GM23248 (cell line): ENCODE measurements at places on chromosomes 4 and X. TPM values are rescaled to one million over a fixed set of nuclear protein-coding genes. Genes with fewer than 3 reads are reported as not detected.

GRCh38 chr4:7067126-7067451 lies 775 bp downstream of the GRPEL1 start:
- peak overlapping the region; percentile 67 for H3K27ac ChIP-seq
- no peaks in the 10 kb centered on the region for H3K27me3 ChIP-seq
- H3K4me3 ChIP-seq = peak overlapping the region; percentile 85
- H3K4me1 ChIP-seq = peaks cover 10% of the 10 kb centered on the region
- DNase-seq = no peak

DNA sequence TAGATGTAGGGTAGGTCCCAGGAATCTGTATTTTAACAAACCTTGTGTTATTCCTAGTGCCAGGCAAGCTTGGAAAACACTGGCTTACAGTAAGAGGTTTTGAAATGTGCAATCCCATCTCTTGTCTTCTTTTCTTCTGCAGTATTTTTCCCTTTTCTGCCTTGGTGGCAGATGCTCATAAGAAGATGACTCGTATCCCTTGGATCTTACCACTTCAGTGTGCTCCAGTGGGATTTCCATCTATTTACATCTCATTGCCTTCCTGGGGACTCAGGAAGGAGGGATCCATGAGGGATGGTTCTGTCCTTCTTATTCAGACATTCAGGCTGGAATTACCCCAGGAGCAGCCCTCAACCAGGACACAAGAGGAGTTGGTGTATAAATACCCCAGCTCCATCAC lies 136.6 kb downstream of the NHS start:
- no peak overlapping the region for H3K4me3 ChIP-seq
- H3K4me1 ChIP-seq = no peaks in the 10 kb centered on the region
- H3K27ac ChIP-seq = no peak overlapping the region
- DNase-seq = peak; percentile 56
- no peaks in the 10 kb centered on the region for H3K36me3 ChIP-seq

DNA sequence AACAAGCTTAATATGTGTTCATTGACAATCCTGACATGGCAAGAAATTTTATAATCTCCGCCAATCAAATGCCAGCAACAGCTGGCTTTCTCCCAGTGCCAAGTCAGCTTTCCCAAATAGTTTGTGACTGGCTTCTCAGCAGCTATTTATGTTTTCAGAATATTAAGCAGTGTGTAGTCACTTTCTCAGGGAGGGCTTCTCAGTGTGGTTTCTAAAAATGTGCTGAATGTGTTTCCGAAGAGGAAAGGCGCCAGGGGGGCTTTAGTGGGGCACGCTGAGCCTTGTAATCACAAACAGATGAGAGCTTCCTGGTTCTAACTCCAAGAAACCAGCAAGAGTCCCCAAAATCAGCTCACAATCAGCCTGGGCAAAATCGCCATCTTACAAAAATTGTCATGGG lies 258.7 kb upstream of the CPEB2 start:
- H3K4me1 ChIP-seq = no peaks in the 10 kb centered on the region
- H3K36me3 ChIP-seq = no peaks in the 10 kb centered on the region
- no peak overlapping the region for H3K4me3 ChIP-seq
- H3K27ac ChIP-seq = no peak overlapping the region
- H3K27me3 ChIP-seq = no peaks in the 10 kb centered on the region
- DNase-seq = no peak

GRCh38 chr4:119100655-119101054 lies 35.0 kb upstream of the MYOZ2 start:
- no peak overlapping the region for H3K4me3 ChIP-seq
- H3K36me3 ChIP-seq = no peaks in the 10 kb centered on the region

TACR3 gene
- polyA plus RNA-seq = not detected in 2 replicates

DNA sequence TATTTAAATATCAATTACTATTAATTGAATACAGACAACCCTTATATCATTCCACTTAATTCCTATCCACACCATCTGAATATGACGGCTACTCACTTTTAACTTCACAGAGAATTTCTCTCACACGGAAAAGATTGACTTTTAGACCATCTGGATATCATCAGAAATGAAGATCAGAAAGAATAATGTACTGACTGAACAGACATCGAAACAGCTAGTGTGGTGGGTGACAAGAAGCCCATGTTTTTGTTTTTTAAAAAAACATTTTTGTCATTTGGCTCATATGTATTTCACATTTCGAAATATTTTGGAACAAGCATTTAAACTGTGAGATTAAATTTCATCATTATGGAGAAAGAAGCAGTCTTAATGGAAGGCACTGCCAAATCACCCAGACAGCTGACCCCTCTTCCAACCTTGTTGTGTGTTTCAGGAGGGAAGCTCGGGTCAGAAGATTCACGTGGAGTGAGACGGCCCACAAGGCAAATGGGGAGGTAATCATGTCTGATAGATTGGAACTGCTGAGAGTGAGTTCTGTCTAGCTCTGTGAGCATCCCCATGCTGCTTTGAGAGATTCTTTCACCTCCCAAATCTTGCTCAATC lies 204.2 kb upstream of the RASGEF1B start:
- H3K27me3 ChIP-seq = 0 out of 2 replicates have a peak, but pooled peaks cover 4% of the 10 kb centered on the region
- no peak overlapping the region for H3K27ac ChIP-seq
- no peak for DNase-seq

DNA sequence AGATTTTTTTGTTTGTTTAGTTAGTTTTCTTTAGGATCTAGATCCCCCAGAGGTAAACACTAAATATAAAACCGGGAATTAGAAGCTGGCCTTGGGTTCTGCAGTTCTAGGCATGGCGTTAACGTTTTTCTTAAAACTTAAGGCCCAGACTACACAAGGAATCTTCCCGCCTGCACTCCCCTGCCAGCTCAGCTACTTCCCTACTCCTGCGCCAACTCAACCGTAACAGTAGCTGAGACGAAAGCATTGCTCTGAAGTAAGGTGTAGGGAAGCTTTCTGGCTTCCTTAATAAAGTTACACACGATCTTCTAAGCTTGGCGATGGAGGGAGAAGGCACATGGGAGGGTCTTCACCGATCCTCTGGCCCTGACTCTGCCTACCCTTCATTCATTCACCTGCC lies 37.1 kb downstream of the CPE start:
- no peak for DNase-seq
- no peak overlapping the region for H3K27ac ChIP-seq
- no peak overlapping the region for H3K4me3 ChIP-seq
- H3K36me3 ChIP-seq = no peaks in the 10 kb centered on the region

DNA sequence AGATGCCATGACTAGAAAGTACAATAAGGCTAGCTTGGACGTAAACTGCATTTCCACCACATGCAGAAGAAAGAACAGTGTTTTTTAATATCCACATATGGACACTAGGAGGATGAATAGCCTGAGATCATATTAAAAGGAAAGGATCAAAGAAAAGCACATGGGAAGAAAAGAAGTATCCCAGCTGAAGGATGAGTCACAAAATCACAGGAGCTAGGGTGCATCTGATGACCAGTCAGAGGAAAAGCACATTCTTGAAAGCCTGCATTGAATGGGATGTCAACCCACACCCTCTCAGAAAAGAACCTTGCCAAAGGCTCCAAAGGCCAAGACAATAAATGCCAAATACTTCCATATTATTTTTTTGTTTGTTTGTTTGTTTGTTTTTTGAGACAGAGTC lies 56.8 kb upstream of the PRDX4 start:
- DNase-seq = peak; percentile 11
- H3K36me3 ChIP-seq = no peaks in the 10 kb centered on the region
- no peaks in the 10 kb centered on the region for H3K27me3 ChIP-seq
- no peaks in the 10 kb centered on the region for H3K4me1 ChIP-seq

GRCh38 chr4:142567199-142567598 lies 278.9 kb downstream of the INPP4B start:
- H3K27ac ChIP-seq = peak overlapping the region; percentile 65; the same call in 1 of the 2 replicates
- H3K27me3 ChIP-seq = no peaks in the 10 kb centered on the region
- DNase-seq = peak; percentile 18
- peaks cover 21% of the 10 kb centered on the region for H3K4me1 ChIP-seq
- H3K4me3 ChIP-seq = no peak overlapping the region
- no peaks in the 10 kb centered on the region for H3K36me3 ChIP-seq

DNA sequence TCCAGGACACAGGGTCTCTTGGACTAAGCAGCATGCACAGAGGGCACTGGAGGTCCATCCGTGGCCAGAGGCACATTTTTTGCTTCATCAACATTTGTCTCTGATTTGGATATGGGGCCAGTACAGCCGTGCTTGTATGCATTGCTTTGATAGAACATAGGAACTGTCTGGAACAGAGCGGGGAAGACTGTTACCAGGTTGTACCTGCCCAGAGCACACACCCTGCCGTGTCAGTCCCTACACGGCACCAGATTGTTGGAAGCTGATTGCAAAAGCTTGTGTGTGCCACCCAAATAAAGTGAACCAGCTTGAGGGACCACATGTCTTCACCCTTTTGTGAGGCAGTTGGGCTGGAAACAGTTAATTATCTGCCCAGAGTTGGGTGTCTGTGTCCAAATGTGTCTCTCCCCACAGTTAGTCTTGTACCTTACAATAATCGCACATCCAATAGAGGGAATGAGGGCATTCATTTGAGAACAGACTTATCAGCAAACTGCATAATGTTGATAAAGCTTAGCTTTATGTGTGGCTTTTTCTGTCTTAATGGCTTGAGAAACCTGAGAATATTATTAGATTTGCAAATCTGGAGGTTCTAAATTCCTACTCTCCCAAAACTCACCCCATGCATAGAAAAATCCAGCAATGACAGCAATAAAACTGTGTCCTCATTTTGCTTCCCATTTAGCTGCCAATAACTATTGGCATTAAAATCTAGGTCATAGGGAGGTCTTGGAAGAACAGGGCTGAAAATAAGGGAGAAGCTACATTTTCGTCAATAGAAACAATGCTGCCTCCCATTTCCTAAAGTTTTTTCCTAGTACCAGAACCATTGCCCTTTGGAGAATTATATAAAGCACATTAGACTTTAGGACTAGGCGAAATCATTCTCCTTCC lies 21.2 kb downstream of the KLF3 start:
- H3K4me3 ChIP-seq = no peak overlapping the region
- H3K36me3 ChIP-seq = peaks cover 44% of the 10 kb centered on the region
- no peaks in the 10 kb centered on the region for H3K27me3 ChIP-seq
- no peak overlapping the region for H3K27ac ChIP-seq

DNA sequence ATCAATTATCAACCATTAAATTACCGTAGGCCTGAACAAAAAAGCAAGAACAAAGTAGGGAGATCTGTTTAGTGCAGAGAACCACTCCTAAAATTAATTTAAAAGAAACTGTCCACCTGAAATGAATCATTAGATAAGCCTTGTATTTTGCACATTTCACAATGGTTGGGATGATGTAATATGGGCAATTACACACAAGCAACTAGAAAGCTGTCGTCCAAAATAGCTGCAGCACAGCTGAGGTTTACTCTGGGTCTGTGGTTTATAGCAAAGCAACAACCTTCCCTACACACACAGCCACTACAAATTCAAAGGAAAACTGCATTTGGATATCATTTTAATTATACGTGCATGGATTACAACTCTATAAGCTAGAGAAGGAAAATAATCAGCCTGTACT lies 28.5 kb downstream of the PCDH19 start:
- DNase-seq = peak; percentile 32
- no peak overlapping the region for H3K4me3 ChIP-seq
- H3K27me3 ChIP-seq = no peaks in the 10 kb centered on the region
- no peak overlapping the region for H3K27ac ChIP-seq
- peaks cover 2% of the 10 kb centered on the region; the same call in 1 of the 2 replicates for H3K4me1 ChIP-seq

DNA sequence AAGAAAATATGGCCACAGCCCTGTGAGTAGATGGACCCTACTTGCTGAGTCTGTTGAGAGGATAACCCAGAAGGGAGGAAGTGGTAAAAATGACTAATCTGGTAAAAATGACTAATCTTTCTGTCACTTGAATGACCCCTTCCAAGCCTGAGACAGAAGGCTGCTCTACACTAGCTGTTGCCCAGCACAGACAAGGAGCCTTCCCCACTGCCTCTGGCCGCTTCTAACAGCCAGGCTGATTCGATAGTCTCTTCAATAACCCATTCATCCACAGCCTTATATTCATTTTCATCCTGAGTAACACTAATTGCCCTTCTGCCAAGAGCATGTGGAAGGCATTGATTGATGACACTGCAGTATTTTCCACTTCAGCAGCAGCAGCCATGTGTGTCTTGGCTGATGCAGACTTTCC lies 18.4 kb downstream of the MAGEB17 start:
- H3K4me3 ChIP-seq = no peak overlapping the region
- peak overlapping the region; percentile 57 for H3K27ac ChIP-seq
- peak; percentile 80 for DNase-seq
- no peaks in the 10 kb centered on the region for H3K36me3 ChIP-seq
- H3K4me1 ChIP-seq = peaks cover 16% of the 10 kb centered on the region

GRCh38 chr4:15158406-15159091 lies 156.3 kb downstream of the CPEB2 start:
- no peak for DNase-seq
- H3K27me3 ChIP-seq = 0 out of 2 replicates have a peak, but pooled peaks cover 6% of the 10 kb centered on the region
- H3K27ac ChIP-seq = no peak overlapping the region
- no peak overlapping the region for H3K4me3 ChIP-seq

DNA sequence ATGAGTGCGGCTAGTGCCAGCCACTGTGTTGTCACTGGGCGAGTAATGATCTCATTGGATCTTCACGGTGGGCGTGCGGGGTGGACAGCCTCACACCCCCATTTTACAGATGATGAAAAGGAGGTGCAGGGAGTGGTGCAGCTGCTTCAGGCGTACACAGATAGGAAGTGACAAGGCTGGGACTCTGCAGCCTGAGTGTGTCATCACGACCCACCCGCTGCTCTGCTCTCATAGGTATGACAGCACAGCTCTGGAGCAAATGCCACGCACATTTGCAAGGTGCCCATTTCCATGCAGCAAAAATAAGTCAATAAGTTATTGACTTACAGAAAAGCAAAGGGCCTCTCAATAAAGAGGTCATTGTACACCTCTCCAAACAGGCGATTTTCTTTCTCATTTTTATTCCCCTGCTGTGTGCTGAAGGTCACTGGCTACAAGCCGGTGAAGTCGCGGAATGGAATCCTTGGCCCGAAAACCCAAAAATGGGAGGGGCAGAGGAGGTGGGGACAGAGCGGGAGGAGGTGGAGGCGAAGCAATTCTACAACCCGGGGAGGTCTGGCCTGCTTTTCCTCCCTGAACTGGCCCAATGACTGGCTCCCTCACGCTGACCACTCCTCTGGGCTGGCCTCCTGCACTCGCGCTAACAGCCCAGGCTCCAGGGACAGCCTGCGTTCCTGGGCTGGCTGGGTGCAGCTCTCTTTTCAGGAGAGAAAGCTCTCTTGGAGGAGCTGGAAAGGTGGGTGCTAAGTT lies at the start of gene SOD3:
TSS of gene SOD3 (plus strand) at position 658 of the 750 bp plus-strand sequence. CDS start 3,949 bp downstream, outside the sequence.
- peak within 1 kb of the TSS; percentile 55 for H3K27ac ChIP-seq
- peaks cover 19% of the 10 kb centered on the region for H3K4me1 ChIP-seq
- no peaks in the 10 kb centered on the region for H3K36me3 ChIP-seq
- H3K27me3 ChIP-seq = no peaks in the 10 kb centered on the region
- peak; percentile 92 for DNase-seq

- no peak overlapping the region for H3K4me3 ChIP-seq
- no peaks in the 10 kb centered on the region for H3K36me3 ChIP-seq
- peaks cover 30% of the 10 kb centered on the region for H3K4me1 ChIP-seq
- peak; percentile 21 for DNase-seq
- H3K27me3 ChIP-seq = no peaks in the 10 kb centered on the region
These were observed 243.8 kb upstream of the JADE1 start for GRCh38 chr4:128565565-128566186.
